ENCODE measurements at places on chromosomes 2 and 18.
A peak's percentile ranks its signal among the peaks of the same experiment; 100 is the strongest.

DNA sequence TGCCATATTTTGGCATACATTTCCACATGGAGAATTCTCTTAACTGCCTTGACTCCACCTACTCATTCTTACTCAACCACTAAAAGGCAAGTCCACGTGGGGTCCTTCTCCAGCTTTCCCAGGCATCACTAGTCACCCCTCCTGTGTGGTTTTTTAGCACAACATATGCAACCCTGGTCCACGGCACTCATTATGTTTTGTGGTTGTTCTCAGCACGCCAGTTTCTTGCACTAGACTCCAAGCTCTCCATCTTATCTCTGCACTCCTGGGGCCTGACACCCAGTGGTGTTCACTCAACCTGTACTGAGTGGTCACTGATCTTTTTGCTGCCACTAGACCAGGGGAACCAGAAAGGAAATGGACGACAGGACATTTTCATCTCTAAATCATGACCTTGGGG lies 18.0 kb downstream of the MARCHF4 start:
- DNase-seq, result no peak

DNA sequence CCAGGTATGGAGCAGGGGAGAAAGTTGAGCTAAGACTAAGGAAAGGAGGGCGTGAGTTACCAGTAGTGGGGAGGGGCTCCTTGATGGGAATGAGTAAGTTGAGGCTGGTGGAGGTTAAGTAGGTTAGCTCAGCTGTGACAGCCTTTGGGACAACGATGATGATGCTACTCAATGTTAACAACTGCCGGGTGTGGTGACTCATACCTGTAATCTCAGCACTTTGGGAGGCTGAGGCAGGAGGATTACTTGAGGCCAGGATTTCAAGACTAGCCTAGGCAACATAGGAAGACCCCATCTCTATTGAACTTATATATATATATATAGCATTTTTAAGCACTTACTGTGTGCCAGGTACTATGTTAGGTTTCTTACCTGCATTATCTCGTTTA lies 48.4 kb downstream of the HK2 start:
- DNase-seq, result no peak

- no peak for DNase-seq
Observed at GRCh38 chr18:44651478-44651877, 29.2 kb upstream of the SETBP1 start.

DNA sequence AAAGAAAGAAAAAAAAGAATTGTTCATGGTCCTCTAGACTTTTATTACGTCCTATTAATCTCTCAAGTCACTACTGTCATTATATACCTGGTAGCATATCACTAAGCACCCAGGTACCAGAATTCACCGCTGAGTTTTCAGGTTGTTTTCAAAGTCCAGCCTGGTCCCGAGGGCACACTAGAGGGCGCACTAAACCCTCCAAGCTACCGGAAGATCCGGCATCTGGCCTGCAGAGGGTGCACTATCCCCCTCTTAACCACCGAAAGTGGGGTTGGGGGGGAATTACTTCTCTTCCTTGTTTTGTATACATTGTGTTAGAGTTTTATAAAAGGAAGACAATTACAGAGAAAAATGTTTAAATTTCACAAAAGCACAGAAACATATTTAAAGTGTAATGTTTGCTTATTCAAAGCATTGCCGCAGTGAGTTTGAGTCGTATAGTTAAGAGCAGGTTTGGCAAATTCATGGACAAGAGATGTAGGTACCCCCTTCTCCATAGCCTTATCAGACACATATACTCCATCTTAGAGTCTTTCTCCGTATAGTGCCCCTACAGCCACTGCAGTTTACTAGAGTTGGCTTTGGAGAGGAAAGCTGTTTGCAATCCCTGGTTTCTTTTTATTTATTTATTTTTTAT lies 19.2 kb downstream of the MOGAT1 start:
- peak; percentile 75 for DNase-seq

DNA sequence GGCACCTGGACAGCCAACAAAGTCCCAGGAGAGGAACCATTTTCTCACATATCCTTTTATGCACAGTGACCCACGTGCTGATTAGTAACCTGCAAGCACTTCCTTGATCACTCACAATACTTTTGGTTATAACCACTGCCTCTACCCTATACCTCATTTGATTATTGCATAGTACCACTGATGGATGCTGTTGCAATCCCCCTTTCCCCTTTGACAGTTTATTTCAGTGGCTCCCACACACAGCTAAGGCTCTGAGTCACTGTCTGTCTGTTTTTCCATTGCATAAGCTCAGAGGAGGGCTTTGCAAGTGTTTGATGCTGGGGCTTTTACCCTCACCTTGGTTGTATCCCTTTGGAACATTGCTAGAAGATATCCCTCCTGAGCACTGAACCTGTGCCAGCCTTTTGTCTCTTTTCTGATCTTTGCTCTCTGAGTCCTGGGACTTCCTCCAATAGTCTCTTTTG lies 101.7 kb upstream of the RBBP8 start:
- DNase-seq, result no peak

DNA sequence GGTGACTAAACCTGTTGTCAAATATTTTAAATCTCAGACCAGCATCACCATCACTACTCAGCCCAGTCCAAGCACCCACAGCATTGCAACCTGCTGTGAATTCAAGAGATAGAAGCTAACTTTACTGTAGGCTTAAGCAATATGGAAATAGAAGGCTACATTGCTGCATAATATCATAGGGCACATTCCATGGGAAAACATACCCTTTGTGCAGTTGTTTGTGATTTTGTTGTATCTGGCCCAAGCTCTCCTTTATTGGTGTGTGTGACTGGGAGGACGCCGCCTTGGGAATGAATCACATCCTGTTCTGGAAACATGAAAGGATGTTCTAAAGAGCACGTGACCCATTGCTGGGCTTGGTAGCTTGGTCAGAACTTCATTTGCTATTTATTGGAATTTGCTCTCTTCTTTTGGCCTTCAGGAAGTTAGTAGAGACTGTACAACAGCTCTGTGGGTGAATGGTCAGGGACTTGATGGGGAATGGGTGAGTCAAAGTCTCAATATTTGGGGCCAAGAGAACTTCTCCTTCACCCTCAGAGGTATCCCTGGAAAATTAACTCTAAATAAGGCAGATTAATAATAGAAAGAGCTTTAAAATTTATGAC lies 106.8 kb upstream of the SERPINE2 start:
- DNase-seq, result no peak

DNA sequence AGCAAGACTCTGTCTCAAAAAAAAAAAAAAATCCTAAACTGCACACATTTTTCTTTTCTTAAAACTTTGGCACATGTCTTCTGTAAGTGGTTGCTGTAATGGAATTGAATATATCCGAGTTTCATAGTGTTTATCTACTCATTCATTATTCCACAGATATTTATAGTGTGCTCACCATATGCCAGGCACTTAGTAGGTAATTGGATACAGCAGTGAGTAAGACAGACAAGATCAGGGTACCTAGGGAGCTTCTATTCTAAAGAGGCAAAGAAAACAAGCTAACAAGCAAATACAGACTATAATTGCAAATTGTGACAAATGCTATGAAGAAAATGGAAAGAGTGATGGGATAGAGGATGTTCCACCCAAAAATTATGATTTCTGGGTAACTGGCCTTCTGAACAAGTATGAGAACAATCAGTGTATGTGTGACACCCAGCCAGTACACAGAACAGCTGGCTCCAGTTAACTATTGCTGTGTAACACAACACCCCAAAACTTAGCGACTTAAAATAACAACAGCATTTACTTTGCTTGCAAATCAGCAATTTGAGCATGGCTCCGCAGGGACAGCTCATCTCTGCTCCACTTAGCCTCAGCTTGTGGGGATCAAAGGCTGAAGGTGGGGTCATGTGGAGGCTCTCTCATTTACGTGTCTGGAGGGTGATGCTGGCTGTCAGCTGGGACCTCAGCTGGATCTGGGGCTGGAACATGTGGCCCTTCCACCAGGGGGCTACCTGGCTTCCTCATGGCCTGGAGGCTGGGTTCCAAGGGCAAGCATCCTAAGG lies 224.9 kb downstream of the INSIG2 start:
- no peak for DNase-seq

DNA sequence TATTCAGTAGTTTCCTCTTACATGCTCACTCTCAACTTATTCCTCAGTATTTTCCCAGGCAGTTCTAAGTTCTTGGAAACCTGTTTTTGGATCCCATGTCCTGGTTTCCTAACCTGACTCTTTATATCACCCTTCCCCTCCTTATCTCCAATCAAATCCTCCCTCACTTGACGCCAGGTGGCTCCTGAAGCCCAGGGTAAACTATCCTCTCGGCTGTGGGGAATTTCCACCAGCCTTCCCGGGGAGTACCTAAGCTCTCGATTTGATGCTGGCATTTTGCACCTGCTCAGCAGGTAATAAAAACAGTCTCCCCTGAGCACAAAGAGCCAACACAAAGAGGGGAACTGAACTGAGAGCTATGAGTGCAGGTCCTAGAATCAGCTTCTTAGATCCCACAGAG lies 538.0 kb downstream of the SLC4A3 start:
- no peak for DNase-seq

- DNase-seq, result peak; percentile 35
Observed at GRCh38 chr2:73944714-73945113, 18.0 kb downstream of the DGUOK start.
